Jurkat, Clone E6-1 (cell line): ENCODE measurements at places on chromosomes 4 and X.

DNA sequence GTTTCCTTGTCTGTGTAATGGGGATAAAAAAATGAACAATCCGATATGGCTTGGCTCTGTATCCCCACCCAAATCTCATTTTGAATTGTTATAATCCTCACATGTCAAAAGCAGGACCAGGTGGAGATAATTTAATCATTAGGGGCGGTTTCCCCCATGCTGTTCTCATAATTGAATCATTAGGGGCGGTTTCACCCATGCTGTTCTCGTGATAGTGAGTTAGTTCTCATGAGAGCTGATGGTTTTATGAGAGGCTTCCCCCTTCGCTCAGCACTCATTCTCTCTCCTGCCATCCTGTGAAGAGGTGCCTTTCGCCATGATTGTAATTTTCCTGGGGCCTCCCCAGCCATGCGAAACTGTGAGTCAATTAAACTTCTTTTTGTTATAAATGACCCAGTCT, 633.5 kb downstream of the RAPGEF2 start:
- no peak for DNase-seq

GRCh38 chr4:122636697-122637096, 15.8 kb upstream of the IL21 start:
- DNase-seq: no peak

DNA sequence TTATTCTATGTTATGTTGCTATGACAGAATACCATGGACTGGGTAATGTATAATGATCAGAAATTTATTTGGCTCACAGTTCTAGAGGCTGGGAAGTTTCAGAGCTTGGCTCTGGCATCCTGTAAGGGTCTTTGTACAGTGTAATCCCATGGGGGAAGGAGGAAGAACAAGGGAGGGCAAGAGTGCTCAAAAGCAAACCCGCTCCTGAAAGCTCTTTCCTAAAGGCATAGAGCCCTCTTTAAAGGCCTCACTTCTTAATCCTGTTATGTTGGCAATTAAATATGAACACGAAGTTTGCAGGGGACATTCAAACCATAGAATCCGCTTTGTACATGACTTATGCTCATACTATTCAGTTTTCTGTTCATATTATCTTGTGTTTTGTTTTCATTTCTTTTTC, 191.3 kb upstream of the CTSO start:
- no peak for DNase-seq

DNA sequence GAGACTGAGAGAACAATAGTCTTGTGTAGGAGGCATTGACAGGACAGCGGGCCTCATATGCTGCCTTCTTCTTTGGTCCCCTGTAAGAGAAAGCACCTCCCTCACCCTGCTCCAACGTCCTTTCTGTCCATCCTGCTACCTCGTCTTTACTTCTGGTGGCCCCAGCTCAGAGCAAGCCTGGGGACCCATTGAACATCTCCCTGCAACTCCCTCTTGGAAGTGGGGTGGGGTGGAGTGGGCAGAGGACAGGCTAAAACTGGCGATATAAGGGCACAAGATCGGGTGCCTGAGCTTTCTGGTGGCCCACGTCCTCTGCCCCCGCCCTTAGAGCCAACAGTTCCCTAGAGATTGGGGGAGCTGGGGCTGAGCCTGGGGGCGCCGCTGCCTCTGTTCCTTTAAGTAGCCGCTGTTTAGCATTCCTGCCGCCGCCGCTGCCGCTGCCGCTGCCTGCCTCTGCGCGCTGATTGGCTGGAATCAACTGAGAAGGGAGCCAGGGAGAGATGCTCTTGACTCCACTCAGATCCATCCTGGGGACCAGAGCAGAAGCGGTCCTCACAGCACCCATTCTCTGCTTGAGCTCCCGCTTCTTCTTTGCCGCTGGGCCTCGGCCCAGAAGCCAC, at the start of gene DLG3:
TSS of gene DLG3 (plus strand) at position 510 of the 620 bp plus-strand sequence. CDS start 367 bp downstream, outside the sequence.
- DNase-seq: no peak

- DNase-seq: no peak
Observed at GRCh38 chrX:116238093-116238492, 67.5 kb downstream of the AGTR2 start.

DNA sequence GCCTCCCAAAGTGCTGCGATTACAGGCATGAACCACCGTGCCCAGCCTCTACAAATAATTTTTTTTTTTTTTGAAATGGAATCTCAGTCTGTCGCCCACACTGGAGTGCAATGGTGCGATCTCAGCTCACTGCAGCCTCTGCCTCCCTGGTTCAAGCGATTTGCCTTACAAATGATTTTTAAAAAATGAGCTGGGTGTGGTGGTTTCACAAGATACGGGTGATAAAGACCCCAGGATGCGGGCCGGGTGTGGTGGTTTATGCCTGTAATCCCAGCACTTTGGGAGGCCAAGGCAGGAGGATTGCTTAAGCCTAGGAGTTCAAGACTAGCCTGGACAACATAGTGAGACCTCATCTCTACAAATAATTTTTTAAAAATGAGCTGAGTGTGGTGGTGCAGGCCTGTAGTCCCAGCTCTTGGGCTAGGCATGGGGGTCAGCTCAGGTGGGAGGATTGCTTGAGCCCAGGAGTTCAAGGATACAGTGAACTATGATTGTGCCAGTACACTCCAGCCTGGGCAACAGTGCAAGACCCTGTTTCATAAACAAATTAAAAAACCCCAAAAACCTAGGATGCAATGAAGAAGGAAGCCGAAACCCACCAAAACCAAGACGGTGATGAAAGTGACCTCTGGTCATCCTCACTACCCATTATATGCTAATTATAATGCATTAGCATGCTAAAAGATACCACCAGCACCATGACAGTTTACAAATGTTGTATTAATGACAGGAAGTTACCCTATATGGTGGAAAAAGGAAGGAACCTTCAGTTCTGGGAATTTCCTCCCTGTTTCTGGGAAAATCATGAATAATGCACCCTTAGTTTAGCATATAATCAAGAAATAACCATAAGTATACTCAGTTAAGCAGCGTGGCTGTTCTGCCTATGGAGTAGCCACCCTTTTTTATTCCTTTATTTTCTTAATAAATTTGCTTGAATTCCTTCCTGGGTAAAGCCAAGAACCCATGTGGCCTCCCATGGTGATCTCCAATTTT, 27.7 kb downstream of the PDGFRA start:
- no peak for DNase-seq

GRCh38 chrX:108947205-108947604, 210.8 kb upstream of the IRS4 start:
- DNase-seq: no peak

- no peak for DNase-seq
Observed at GRCh38 chr4:80776168-80776567, 254.3 kb upstream of the BMP3 start.

GRCh38 chr4:89514811-89515210, 207.2 kb upstream of the GPRIN3 start:
- no peak for DNase-seq

DNA sequence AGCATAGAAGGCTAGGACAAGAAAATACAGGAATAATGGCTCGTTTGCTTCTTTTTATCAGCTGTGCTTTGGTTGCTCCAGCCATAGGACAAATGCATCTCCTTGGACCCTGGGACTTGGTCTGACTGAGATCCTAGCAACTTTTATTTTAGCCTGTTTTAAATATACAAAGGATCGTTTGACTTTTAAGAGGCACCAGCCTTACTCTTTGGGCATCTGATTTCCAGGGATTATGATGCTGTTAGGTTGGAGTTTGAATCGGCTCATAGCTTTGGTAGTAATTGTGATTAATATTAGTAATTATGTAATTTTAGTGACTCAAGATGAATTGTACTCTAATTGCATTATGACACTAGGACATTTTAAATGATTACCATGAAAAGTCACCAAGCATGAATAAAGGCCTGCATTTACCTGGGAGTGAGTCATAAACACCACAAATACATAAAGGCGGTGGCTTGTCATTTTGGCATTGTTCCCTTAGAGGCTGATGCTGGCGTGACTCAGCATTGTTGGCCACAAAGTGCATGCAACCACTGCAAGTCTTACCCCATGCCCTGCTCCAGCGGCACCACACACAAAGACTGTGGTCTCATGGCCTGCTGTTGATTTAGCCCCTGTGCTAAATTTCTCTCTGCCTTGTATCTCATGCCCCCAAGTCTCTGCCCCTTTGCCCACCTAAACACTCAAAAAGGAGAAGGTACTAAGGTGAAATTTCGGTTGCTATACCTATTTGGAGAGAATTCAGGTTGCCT, 12.4 kb downstream of the GPAT3 start:
- peak; percentile 51 for DNase-seq

- DNase-seq: no peak
Observed at GRCh38 chr4:105620640-105621323, 68.4 kb downstream of the ARHGEF38 start.

DNA sequence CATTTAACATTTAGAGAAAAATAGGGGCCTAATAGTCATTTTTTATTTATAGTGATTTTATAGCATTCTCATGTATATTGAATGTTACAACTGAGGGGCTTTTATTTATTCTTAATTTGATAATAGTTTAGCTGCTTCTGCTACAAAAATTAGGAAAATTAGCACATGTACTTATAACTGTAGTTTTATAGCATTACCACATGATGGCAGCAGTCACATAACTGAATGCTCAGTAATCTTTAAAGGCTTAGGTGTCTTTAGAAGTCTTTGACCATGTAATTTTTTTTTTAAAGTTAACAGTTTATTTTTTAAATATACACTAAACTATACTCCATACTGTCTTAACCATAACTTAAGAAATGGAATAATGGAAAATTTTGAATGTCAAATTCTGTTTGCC, 136.6 kb downstream of the STAG2 start:
- DNase-seq: peak; percentile 35

GRCh38 chrX:110684653-110685052, 111.0 kb downstream of the CHRDL1 start:
- DNase-seq: no peak

DNA sequence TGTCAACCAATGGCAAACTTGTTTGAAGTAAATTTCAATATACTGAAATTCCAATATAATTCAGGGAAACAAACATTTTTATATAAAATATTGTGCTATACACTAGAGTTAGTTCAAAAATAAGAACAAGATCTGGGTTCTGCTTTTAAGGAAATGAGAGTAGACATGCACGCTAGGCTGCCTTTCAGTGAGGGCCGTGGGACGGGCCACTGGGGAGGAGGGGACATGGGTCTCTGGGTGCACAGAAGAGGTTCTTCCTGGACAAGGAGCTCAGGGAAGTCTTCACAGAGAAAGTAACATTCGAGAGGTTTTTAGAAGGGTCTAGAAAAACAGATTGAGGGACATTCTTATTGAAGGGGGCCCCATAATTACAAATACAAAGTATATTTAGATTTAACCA, 64.4 kb downstream of the SHROOM3 start:
- DNase-seq: no peak

DNA sequence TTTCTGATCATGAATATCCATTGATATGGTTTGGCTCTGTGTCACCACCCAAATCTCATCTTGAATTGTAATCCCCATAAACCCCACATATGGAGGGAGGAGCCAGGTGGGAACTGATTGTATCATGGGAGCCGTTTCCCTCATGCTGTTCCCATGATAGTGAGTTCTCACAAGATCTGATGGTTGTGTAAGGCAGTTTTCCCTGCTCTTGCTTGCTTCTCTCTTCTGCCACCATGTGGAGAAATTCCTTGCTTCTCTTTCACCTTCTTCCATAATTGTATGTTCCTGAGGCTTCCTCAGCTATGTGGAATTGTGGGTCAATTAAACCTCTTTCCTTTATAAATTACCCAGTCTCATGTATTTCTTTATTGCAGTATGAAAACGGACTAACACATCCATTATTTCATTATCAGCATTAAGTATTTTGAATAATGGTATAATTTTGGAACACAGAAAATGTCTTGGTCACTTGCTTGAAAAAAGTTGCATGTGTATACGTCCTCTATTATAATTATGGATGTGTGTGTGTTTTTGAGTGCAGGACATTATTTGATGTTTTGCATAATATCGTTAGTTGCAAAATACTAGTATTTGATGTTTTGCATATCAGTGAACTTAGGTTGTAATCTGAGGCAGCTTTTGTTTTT, 334.6 kb downstream of the PCDH10 start:
- no peak for DNase-seq

- DNase-seq: no peak
Observed at GRCh38 chr4:15577508-15577907, 77.6 kb downstream of the FBXL5 start.

- DNase-seq: no peak
Observed at GRCh38 chrX:7347465-7347864, 199.5 kb upstream of the PUDP start.

DNA sequence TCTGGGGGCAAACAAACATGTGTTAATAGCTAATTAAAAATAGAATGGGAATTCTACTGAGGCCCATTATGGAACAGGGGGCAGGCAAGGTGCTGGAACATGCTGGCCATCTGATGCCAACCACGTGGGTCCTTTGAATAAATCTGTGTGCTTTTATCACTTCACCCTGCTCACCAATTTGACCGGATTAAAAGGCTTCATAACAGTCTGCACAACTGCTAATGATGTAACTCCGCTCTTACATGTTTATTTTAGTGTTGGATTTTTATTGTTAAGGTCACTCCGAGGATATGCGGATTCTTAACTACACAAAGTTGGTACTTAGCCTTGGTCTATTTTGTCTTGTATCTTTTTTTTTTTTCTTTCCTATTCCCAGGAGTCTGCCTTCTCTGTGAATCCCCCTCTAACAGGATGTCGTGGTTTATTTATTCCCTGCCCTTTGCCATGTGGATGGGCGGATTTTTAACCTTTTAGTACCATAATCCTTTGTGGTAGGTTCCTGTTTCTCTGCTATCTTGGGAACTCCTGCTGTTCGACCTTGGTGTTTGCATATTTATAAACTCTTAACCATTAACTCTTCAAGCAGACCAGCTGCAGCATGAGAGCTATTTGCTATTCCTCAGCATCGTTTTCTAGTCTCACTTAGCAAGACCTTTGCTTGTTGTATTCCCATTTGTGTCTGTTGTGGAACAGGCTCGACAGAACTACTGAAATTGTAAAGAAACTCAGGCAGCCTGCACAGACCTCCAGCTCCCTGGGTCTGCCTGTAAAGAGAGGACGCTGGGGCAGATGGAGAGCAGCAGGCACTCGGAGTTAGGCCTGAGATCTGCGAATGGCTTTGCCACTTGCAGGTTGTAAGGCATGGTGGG, 38.0 kb downstream of the TRIM2 start:
- no peak for DNase-seq

GRCh38 chr4:119093042-119093827, 42.4 kb upstream of the MYOZ2 start:
- no peak for DNase-seq

- DNase-seq: no peak
Observed at GRCh38 chr4:3655963-3656362, 110.2 kb upstream of the ADRA2C start.

- DNase-seq: no peak
Observed at GRCh38 chrX:20263474-20263873, 3.2 kb downstream of the RPS6KA3 start.

DNA sequence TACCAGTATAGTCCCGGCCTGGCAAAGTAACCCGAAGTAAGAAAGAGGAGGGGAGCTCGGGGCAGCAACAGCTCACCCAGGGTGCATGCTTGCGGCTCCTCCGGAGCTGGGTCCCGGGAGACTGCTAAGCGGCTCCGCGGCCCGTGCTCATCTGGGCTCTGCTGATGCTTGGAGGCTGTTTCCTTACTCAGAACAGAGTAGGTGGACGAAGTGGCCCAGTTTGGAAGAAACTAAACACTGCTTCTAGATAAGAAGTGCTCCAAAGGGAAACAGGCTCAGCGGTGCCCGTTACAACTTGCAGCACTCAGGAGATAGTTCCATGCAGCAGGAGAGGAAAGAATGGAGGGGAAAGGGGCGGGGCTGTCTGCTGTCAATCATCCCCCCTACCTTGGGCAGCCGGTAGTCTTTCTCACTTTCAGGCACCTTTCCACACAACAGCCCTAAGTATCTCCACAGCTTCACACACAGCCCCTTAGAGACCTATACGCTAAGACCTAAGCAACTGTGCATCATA, at the start of gene COL4A6:
TSS of gene COL4A6 (minus strand) at position 313 of the 514 bp plus-strand sequence. CDS start at position 87, 226 bp downstream.
- no peak for DNase-seq

GRCh38 chrX:101483705-101484104, 1.6 kb upstream of the ARMCX4 start:
- DNase-seq: no peak

GRCh38 chr4:86565651-86566050, 28.5 kb upstream of the PTPN13 start:
- DNase-seq: no peak
